Renal cortical epithelial cell (primary cell): ENCODE measurements at places on chromosomes 12 and 14. TPM values are rescaled to one million over a fixed set of nuclear protein-coding genes. Genes with fewer than 3 reads are reported as not detected.
A peak's percentile ranks its signal among the peaks of the same experiment; 100 is the strongest.

DNA sequence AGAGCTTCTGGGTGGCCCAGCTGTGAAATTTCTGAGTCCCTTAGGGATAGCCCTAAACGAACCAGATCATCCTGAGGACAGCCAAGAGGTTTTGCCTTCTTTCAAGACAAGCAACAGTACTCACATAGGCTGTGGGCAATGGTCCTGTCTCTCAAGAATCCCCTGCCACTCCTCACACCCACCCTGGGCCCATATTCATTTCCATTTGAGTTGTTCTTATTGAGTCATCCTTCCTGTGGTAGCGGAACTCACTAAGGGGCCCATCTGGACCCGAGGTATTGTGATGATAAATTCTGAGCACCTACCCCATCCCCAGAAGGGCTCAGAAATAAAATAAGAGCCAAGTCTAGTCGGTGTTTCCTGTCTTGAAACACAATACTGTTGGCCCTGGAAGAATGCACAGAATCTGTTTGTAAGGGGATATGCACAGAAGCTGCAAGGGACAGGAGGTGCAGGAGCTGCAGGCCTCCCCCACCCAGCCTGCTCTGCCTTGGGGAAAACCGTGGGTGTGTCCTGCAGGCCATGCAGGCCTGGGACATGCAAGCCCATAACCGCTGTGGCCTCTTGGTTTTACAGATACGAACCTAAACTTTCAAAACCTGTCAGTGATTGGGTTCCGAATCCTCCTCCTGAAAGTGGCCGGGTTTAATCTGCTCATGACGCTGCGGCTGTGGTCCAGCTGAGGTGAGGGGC, 38.9 kb downstream of the DAD1 start:
- no peak for DNase-seq

DNA sequence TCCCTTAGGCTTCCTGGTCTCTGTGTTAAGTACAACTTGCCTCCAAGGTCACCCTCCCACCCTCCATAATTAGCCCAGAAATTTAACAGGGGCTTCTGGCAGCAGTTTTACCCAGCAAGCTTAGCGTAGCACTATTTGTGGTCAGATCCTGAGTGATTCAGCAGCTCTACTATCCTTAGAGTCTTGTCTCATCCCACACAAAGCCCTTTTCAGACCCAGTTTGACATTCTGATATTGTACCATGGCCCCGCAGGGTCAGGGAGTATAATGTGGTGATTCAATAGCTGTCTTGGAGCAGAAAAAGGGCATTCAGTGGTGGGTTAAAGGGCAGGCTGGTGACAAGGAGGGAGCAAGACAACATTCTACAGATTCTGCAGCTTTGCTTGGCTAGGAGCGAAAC, 153.8 kb upstream of the DDHD1 start:
- DNase-seq, result peak; percentile 56

DNA sequence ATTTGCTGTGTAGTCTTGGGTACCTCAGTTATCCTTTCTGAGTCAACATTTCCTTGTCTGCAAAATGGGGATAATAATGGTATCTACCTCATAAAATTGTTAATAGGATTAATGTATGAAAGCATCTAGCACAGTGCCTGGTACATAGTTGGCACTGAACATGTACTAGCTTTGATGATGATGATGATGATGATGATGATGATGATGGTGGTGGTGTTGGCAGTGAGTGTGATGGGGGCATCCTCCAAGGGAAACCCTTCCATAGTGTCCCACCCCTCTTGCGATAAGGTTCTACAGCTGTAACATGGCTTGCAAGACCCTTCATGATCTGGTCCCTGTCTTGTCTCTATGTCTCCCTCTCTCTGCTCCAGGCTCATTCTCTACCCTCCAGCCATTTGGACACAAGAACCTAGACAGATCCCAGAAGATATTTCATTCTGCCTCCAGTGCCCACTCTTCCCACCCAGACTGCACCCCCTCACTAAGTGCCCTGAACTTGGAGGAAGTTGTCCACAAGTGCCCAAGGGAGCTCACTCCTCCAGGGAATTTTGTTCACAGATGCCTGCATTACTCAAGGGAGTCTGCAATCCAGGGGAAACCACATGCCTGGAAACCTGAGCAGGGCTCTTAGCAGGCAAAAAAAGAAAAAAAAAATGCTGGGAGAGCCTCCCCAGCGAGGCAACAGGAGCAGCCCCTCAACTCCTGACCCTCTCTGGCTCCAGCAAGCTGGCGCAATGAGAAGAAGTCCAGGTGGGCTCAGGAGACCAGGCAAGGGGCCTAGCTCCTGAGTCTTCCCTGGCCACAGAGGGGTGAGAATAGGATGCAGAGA, 10.1 kb upstream of the BDKRB1 start:
- DNase-seq, result peak; percentile 38

DNA sequence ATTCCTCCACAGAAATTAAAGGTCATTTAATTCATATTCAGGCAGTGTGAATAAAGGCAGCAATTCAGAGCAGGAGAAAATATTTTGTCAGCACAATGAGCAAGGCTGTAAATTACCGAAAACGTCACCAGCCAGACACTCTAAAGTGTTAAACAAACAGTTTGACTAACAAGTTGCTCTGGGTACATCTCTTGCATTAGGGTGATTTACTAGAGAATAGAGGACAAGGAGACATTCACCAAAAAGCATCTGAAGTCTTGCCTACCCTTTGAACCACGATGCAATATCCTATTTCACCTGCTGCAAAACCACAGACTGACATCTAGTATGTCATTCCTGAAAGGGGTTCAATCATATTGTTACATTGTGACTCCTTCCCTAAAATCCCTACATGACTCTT, 27.1 kb upstream of the GPHB5 start:
- DNase-seq, result no peak

GRCh38 chr12:11853126-11853525, 203.7 kb downstream of the ETV6 start:
- no peak for DNase-seq

DNA sequence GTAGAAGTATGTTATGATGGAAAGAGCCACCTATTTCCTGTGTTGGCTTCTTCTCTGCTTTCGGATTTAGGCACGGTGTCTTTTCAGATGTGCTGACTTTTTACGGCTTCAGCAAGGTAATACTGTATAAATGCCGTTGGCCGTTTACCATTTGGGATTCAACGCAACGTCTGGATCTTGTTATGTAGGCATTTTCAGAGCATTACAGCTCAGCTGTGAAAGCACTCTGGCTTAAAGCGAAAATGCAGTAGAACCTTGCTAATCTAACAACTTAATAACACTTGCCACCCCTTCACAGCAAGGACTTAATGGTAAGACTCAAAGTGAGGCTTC, 229.9 kb downstream of the EFCAB11 start:
- DNase-seq, result no peak

GRCh38 chr12:122352394-122352793, 70.1 kb downstream of the CLIP1 start:
- no peak for DNase-seq

GRCh38 chr12:22431693-22432251, 97.3 kb upstream of the ST8SIA1 start:
- no peak for DNase-seq

GRCh38 chr14:51848120-51848519, 12.3 kb upstream of the GNG2 start:
- no peak for DNase-seq

- no peak for DNase-seq
Observed at GRCh38 chr14:84040101-84040500, 1489.8 kb upstream of the FLRT2 start.

DNA sequence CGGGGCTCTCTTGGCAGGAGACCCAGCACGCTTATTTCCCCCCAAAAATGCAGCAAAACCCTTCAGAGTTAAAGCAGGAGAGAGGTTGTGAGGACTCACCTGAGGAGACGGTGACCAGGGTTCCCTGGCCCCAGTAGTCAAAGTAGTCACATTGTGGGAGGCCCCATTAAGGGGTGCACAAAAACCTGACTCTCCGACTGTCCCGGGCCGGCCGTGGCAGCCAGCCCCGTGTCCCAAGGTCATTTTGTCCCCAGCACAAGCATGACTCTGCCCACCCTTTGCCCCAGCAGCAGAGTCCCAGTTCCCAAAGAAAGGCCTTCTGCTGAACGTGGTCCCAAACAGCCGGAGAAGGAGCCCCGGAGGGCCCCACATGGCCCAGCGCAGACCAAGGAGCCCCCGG, 337.7 kb downstream of the TMEM121 start:
- DNase-seq, result no peak

DNA sequence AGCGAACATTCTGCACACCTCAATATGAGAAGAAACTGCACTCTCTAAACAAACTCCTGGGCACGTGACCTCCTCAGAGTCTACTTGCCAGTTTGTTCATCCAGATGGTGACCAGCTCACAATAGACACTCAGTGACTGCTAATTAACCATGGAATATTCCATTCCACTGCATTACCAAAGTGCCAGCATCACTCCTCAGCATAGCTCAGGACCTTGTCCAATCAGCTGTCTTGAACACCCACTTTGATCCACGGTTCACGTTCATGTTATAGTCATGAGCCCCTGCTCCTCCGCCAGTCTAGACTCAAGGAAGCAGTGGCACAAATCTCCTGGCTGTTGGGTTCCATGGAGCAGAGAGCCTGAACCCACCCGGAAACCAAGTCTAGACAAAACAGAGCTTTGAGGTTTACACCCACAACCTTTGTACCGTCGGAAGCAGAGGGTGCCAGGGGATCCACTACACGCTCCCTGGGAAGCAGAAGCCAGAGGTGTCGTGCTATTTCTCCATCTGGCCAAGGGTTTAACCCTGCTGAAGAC, 285.3 kb downstream of the ZFP36L1 start:
- no peak for DNase-seq

GRCh38 chr12:47954058-47954457, 9.3 kb upstream of the TMEM106C start:
- DNase-seq, result no peak

GRCh38 chr12:53996240-53997203, 3.4 kb upstream of the HOXC9 start:
- DNase-seq, result no peak

DNA sequence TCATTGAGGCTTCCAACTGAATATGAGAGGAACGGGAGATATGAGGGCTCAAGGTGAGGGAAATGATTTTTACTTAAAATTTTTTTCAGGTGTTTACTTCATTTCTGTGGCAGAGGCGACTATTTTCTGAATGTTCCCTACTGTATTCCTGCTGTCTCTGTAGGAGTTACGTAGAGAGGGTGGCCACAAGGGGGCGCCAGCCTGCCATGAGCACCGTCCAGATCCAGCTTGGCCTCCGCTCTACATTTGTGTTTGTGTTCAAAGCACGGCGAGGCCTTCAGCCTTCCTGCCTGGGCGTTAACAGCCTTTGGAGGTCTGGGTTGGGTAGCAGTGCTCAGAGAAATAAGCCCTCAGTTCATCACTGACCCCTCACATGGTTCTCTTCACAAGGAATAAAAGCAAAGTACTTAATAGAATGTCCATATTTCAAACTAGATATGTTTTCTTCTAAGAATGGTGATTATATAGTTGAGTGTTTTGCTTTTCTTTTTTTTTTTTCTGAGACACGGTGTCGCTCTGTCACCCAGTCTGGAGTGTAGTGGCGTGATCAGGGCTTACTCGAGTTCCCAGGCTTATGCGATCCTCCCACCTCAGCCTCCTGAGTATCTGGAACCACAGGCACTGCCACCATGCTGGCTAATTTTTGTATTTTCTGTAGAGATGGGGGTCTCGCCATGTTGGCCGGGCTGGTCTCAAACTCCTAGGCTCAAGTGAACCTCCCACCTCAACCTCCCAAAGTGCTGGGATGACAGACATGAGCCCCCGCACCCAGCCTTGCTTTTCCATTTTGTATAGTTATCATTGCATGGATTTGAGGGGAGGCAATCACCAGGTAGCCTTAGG, 22.3 kb downstream of the CKB start:
- DNase-seq, result peak; percentile 67

DNA sequence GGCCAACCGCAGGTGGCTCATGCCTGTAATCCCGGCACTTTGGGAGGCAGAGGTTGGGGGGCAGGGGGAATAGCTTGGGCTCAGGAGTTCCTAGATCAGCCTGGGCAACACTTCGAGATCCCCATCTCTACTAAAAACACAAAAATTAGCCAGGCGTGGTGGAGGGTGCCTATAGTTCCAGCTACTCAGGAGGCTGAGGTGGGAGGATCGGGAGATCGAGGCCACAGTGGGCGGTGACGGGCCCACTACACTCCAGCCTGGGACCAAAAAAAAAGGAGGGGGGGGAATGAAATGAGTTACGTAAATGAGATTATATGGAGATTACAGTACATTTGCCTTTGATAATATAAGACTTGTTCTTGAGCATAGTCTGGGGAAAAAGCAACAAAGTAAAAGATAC, 1.1 kb downstream of the RPAP3 start:
- no peak for DNase-seq

DNA sequence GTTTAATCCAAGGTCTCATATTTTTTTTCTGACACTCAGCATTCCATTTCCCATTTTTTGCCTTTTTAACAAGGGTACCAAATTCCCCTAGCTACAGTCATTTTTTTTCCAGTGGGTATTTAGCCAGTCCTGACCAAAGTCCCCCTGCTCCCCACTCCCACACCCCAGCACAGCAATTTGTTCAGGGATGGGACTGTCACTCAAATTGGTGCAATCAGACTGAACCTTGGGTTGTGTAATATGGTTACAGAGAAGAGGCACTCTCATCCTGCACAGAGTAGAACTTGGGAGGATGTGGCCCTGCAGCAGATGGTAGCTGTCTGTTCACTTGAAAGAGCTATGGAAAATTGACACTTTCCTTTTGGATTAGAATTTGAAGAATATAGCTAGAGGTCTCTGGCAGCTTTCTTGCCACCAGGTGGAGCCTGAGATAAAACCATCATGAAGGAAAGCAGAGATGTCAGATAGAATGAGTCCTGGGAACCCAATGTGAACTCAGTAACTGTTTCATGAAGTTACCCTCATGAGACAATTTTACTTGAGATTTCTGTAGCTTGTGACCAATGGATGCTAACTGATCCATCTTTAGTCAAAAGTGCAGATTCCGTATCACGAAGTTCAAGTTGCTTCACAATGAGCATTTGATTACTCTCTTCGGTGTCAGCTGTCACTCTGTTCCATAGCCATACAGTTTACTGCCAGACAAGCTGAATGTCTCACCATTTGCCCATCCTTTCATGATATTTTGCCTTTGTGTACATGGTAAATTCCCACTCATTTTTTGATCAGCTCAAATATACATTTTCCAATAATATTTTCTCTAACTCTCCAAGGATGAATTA, 394.0 kb upstream of the SYT1 start:
- DNase-seq, result peak; percentile 58

Gene ADAMTS20
- total RNA-seq, result not detected in 2 replicates

Gene ATXN3
- total RNA-seq, result 55.6 and 81.6 TPM in 2 replicates

Gene PAX9
- under 0.01 TPM in 1 of 2 replicates, not detected in the other for total RNA-seq

Gene NRIP2
- not detected in 2 replicates for total RNA-seq

Gene SLC7A8
- total RNA-seq, result under 0.01 and 1.1 TPM in 2 replicates

Gene KRT83
- not detected in 2 replicates for total RNA-seq

Gene BDKRB2
- 3.6 and 6.1 TPM in 2 replicates for total RNA-seq

Gene SYNDIG1L
- total RNA-seq, result not detected in 2 replicates

Gene E2F7
- 0.99 and 5.2 TPM in 2 replicates for total RNA-seq

Gene SLCO1C1
- not detected in 2 replicates for total RNA-seq

Gene BDKRB1
- 0.10 TPM in 1 of 2 replicates, not detected in the other for total RNA-seq
